Dorsolateral prefrontal cortex (tissue), 122 donors: ENCODE measurements at places on chromosomes 1 and 21. TPM values are rescaled to one million over a fixed set of nuclear protein-coding genes. Genes with fewer than 3 reads are reported as not detected.
A peak's percentile ranks its signal among the peaks of the same experiment; 100 is the strongest.

The F3 gene
- 212 TPM for total RNA-seq

The ITGB3BP gene
- total RNA-seq = 23.4 TPM

DNA sequence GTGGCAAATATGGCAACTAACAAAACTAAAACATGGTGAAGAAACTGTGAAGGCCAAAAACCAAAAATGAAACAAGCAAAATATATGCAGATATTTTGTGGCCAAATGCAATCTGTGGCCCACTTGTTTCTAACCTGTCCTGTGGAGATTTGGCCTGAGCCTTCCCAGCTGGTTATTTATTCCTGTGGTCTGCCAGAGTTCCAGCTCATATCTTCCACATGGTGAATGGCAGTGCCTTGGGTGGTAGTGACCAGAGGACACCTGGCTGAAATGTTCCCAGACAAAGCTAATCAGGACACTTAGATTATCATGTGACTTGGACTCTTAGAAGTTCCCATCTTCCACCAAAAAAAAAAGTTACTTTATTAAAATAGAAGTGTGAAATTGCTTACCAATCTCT lies 39.7 kb downstream of the RNASEL start:
- no peak for DNase-seq

DNA sequence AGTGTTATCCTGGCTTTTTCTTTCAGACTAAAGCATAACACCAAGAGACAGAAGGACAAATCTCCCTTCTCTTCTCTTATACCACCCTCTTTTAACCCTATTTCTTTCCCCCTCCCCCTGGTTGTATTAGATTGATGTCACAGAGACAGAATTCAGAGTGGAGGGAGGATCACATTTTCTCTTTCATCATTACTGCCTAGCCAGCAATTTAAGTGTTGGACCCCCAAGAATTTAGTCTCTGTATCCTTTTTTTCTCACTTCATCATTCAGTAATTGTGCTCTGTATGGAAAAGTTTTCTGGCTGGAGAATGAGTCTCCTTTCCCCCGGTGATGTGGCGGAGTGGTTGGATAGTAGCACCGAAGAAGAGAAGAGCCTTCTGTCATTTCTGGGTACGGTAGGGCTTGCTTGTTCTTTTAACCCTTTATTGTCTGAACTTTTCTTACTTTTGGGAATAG lies 124.8 kb downstream of the CLEC20A start:
- DNase-seq = no peak

The LENEP gene
- 1.1 TPM for total RNA-seq

DNA sequence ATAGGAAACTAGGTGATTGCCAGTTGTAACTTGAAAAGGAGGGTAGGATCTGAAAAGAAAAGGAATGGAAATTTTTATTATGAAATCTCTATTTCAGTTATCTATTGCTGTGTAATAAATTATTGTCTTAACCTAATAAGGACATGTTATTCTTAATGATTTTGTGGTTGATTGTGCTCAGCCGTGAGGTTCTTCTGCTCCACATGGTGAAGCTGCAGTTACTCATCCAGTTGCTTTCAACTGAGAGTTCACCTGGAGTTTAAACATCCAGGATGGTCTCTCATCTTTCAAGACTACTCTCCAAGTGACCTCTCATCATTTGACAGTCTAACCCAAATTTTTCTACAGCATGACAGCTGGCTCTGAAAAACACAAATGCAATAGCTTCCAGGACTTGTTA lies 96.0 kb downstream of the ATG4C start:
- no peak for DNase-seq

The ERICH3 gene
- total RNA-seq = 41.9 TPM

- DNase-seq = no peak
Measured at GRCh38 chr21:38643404-38644023, 145.2 kb upstream of the ERG start.

- no peak for DNase-seq
Measured at GRCh38 chr21:31606081-31606874, 53.2 kb upstream of the SOD1 start.

DNA sequence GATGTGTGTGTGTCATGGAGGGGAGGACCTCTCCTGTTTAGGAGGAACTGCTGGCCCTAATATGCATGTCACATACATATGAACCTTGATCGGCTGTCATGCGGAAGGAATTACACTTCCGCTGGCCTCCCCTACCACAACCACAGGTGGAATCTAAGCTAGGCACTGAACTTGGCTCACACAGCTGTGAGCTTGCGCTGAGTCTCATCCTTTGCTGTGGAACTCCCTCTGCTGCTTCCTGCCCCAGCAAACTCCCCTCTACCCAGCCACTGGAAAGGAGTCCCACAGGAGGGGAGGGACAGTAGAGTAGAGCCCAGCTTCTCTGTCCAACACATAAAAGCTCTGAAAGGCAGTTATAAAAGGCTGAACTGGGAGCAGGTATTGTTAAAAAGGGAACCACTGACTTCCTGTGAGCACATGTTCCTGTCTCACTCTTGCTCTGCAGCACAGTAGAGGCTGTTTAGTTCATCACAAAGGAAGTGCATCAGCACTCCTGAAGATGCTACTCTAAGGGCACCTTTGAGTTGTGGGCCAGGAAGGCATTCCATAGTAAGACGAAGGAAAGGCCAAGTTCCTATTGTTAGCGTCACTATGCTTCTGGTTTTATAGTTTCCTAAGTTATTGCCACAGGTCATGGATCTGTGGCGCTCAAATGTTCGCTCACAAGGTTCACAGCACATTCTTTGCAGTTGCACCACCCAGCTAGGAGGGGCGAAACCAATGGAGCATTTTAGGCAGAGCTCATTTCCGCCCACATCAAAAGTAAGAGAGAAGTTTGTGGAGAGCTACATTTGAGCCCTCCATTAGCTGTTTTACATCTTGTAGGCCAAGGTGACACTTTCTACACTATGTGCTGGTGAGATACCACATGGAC lies 17.7 kb upstream of the PTPRC start:
- DNase-seq = no peak

The NUF2 gene
- total RNA-seq = 1.2 TPM

DNA sequence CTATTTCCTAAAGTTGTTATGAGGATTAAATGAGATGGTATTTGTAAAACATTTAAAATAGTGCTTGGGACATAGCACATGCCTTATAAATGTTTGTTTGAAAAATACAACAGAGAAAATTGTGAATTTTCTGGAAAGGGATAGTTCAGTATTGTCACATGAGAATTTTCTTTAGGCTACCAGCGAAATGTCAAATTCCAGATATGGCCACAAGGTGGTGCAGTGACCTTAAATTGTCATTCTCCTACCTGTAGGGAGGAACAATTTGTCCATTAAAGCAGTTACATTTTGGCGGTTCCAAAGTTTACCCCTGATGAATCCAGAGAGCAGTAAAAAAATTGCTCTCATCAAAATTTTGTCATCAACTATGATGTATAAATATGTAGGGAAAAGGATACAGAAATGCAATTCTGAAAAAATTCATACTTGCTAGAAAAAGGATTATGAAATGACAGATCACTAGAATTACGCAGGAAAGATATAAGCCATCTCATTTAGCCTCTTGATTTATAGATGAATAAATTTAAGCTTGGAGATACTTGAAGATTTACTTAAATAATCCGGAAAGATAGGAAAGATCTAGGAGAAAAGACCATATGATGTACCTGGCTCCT lies 50.2 kb upstream of the TSHB start:
- DNase-seq = peak; percentile 36

The KLHDC9 gene
- total RNA-seq = 37.4 TPM

- peak; percentile 68 for DNase-seq
Measured at GRCh38 chr1:27601771-27602461, 2.0 kb downstream of the AHDC1 start.

GRCh38 chr1:248804771-248805681 lies 20.7 kb downstream of the SH3BP5L start:
- DNase-seq = no peak

- no peak for DNase-seq
Measured at GRCh38 chr1:41330588-41331545, 30.4 kb upstream of the FOXO6 start.

- DNase-seq = no peak
Measured at GRCh38 chr21:45804809-45805313, 161.3 kb downstream of the PCBP3 start.

The MAEL gene
- total RNA-seq = 1.1 TPM

DNA sequence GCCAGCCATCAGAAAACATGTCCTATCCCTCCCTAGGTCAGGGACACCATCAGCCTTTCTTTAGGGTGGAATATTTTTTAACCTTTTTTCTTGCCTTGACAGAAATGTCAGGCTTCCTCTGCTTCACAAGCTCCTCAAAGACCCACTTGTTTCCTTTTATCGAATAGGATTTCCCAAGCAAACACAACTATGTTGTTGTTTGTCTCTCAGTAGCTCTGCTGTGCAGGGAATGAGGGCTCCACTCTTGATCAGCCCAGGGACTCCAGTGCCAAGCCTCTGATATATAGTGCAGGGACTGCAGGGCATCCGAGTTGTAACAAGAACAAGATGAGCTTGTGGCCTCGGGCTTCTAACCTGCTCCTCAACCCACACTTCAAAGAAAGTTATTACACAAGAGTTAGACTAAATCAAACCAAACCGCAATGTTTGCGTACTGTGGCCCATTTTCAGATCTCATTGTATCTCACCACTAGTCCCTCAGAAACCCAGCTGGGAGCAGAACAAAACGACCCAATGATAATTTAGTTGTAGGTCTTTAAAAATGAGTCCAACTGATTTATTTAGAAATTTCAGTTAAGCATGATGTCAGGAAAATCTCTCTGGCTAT lies 108.1 kb downstream of the ATG4C start:
- DNase-seq = no peak

DNA sequence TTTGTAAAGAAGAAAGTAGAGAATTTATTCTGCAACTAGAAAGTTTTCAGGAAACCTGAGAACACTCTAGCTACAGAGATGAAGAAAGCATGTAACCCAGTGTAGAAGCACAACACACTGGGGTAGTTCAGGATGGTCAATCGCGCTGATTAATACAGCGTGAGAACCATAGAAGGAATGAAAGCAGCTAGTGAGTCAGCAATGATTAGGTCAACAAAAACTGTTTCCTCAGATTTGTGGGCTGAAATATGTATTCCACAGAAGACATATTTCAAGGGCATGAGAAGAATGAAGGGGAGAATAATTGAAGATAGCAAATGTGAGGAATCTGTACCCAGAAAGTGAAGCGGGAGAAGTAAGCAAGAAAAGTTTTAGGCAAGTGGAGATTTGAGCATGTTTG lies 97.8 kb upstream of the ADGRL2 start:
- no peak for DNase-seq

GRCh38 chr21:45050797-45051489 lies 23.4 kb upstream of the ADARB1 start:
- DNase-seq = no peak

DNA sequence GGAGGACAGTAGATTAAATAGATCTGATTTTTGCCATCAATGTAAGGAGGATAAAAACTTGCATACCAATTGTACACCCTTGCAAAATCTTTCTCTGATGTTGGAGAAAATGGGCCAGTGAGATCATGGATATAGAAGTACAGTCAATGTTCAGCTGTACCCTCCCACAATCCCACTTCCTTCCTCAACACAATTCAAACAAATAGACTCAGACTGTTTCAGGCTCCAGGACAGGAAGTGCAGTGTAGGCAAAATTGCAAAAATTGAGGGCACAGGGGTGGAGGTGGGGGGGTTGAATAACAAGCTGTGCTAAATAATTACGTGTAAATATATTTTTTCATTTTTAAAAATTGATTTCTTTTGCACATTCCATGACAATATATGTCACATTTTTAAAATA lies 3.9 kb upstream of the IFI44 start:
- DNase-seq = no peak

DNA sequence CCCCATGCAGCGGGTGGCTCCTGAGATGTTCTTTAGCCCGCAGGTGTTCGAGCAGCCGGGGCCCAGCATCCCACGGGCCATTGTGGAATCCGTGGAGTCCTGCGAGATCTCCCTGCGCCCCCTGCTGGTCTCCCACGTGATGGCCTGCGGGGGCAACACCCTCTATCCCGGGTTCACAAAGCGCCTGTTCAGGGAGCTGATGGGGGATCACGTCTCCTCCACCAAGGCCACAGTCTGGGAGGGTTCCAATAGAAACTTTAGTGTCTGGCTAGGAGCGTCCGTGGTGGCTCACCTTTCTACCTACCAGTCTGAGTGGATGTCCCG lies 71.0 kb downstream of the ACTL8 start:
- DNase-seq = peak; percentile 16

The HMGN1 gene
- 72.7 TPM for total RNA-seq

The SLC5A3 gene
- 17.2 TPM for total RNA-seq

The CYYR1 gene
- 3.6 TPM for total RNA-seq

DNA sequence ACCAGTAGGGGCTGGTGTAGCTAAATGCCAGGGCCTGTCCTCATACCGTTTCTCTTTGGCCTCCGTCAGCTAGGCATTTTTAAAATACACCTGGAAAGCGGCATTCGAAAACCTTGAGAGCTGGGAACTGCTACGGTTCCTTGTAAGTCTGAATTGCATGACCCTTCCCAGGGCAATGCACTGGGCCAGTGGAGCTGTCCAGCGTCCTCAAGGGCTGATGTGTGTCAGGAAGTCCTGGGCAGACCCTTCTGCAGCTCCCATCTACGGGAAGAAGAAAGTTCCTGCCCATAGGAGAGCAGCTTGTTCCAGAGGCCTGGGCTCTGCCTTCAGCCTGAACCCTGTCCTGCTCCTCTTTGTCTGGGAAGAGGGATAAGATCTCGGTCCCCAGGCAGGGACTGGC lies 34.1 kb downstream of the UBASH3A start:
- DNase-seq = no peak

DNA sequence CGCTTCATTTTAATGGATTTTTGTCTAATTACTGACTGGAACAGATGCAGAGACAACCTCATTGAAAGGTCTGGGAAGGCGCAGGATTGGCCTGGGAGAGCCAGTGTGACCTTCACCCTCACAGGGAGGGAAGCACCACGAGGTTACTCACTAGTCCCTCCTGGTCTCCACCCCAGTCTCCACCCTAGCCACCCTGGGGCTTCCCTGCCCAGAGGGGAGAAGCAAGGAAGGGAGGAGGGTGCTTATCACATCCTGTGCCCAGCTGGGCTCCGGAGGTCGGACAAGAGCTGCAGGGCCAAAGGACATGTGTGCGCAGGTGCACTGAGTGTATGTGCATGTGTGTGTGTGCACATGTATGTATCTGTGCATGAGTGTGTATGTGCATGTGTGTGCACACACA lies 220.1 kb upstream of the VAMP3 start:
- no peak for DNase-seq

DNA sequence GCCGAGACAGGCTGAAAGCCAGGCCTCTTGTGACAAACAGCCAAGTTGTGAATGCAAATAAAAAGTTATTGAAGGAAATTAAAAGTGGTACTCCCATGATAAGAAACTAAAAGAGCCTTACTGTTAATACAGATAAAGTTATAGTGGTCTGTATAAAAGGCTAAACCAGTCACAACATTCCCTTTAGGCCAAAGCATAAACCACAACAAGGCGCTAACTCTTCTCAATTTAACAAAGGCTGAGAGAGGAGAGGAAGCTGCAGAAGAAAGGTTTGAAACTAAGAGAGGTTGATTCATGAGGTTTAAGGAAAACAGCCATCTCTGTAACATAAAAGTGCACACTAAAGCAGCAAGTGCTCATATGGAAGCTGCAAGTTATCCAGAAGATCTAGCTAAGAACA lies 10.7 kb downstream of the C1orf105 start:
- no peak for DNase-seq
